ENCODE measurements at places on chromosomes 1 and 21. TPM values are rescaled to one million over a fixed set of nuclear protein-coding genes. Genes with fewer than 3 reads are reported as not detected.

The ANKRD35 gene
- 0.29 TPM for total RNA-seq

The INKA2 gene
- total RNA-seq, result 3.5 TPM

The RAP1GAP gene
- 0.22 TPM for total RNA-seq

The MIS18A gene
- total RNA-seq, result 14.0 TPM

The ARMH1 gene
- total RNA-seq, result 0.96 TPM

The SPRR2G gene
- not detected for total RNA-seq

The FALEC gene
- total RNA-seq, result not detected

The NFASC gene
- 0.98 TPM for total RNA-seq

The DCST2 gene
- 1.8 TPM for total RNA-seq

The ATP6V1G3 gene
- total RNA-seq, result not detected

The FCRLB gene
- 1.3 TPM for total RNA-seq

Measured in MCF 10A (cell line).